ENCODE measurements at places on chromosomes 7 and 10.

DNA sequence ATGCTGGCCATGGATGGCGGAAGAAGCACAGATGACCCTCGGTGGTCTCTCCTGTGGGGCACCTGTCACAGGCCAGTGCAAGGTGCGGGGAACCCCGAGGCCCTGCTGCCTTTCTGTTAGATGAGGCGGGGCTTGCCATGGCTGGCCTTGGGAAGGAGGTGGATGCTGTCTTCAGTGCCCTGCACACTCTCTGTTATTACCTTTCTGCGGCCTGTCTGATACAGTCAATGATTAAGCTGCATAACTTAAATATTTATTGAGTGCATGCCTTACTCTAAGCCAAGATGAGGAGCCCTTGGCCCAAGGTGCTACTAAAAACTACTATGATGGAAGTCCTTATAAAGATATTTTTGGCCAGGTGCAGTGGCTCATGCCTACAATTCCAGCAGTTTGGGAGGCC, 36.7 kb upstream of the MNX1 start:
- no peak for DNase-seq
- H3K36me3 ChIP-seq = no peaks in the 10 kb centered on the region
- peaks cover 77% of the 10 kb centered on the region for H3K27me3 ChIP-seq
- H3K4me1 ChIP-seq = no peaks in the 10 kb centered on the region

GRCh38 chr10:84494849-84495180, 166.4 kb downstream of the CCSER2 start:
- H3K4me1 ChIP-seq = peaks cover 24% of the 10 kb centered on the region
- no peak for DNase-seq
- peaks cover 24% of the 10 kb centered on the region for H3K36me3 ChIP-seq
- no peak overlapping the region for H3K27ac ChIP-seq

GRCh38 chr7:98116656-98117461, 10.2 kb downstream of the LMTK2 start:
- peak overlapping the region; percentile 29 for H3K27ac ChIP-seq
- no peak overlapping the region for H3K4me3 ChIP-seq
- no peaks in the 10 kb centered on the region for H3K27me3 ChIP-seq
- DNase-seq = no peak
- no peaks in the 10 kb centered on the region for H3K36me3 ChIP-seq

DNA sequence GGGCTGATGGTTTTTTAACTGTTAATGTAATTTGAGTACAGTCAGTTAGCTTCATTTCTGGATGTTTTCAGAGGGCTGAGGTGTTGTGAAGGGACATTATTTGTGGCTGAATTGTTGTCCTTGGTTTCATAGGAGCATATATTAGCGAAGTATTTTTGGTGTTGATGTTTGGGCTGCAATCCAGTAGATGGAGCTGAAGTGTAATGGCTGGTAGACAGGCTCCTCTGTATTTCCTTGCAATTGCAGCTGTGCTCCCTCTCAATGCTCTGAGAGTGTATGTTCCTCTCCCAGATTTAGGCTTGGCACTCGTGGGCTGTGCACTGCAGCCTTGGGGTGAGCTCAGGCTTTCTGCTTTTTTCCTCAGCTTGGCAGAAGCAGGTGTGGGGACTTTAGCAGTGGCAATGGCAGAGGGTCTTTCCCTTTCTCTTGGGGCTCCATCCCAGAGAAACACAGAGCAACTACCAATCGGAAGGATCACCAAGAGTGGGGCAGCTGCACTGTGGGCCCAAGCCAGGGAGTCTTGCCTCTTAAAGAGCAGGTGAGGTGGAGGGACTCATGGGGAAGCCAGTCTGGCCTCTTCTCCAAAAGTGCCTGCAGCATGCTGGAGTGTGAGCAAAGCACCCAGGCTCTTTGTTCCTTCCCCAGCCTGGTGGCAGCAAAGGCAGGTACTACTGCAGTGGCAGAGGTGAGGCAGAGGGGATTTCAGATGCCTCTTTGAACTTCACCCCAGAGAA, 544.4 kb downstream of the SH2D4B start:
- no peak overlapping the region for H3K27ac ChIP-seq
- no peak for DNase-seq
- no peaks in the 10 kb centered on the region for H3K27me3 ChIP-seq
- no peak overlapping the region for H3K4me3 ChIP-seq
- H3K36me3 ChIP-seq = no peaks in the 10 kb centered on the region

GRCh38 chr10:86798611-86799010, 42.2 kb downstream of the BMPR1A start:
- peaks cover 13% of the 10 kb centered on the region for H3K27me3 ChIP-seq
- H3K36me3 ChIP-seq = no peaks in the 10 kb centered on the region
- H3K4me1 ChIP-seq = peaks cover 74% of the 10 kb centered on the region
- H3K27ac ChIP-seq = no peak overlapping the region
- DNase-seq = no peak
- no peak overlapping the region for H3K4me3 ChIP-seq

Measured in left ventricle myocardium inferior (tissue), 1 donor.